ENCODE measurements at places on chromosomes 11 and 22.

- no peak for DNase-seq
These were observed 215.5 kb downstream of the TTC28 start for GRCh38 chr22:28464127-28464526.

- no peak for DNase-seq
These were observed 5.9 kb downstream of the SERPIND1 start for GRCh38 chr22:20779818-20780158.

GRCh38 chr11:104465321-104465720 is 301.4 kb upstream of the PDGFD start:
- no peak for DNase-seq

- DNase-seq = no peak
These were observed 11.3 kb downstream of the IL17RA start for GRCh38 chr22:17096071-17096470.

GRCh38 chr22:45310977-45311531 is 1.3 kb downstream of the FAM118A start:
- DNase-seq = no peak

GRCh38 chr11:121766991-121767390 is 314.2 kb upstream of the SORL1-AS1 start:
- DNase-seq = no peak

DNA sequence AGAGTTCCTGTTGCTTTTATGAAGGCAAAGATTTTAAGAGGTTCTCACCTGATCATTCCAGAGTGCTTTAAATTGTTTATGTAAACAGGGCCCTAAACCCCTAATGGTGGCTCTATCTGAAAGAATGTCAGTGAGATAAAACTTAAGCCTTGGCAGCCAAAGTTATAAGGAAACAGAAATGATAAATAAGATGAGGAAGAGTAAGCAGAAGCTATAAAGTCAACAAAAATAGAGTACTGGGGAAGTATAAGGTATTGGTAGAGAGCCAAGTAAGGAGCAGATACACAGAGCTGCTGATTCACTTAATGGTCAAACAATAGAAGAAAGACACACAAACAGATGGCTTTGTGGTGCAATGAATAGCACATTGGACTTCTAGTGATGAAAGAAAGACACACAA is 37.9 kb downstream of the TMPRSS5 start:
- DNase-seq = no peak

GRCh38 chr11:100972046-100972445 is 157.6 kb downstream of the PGR start:
- no peak for DNase-seq

GRCh38 chr11:125320347-125321076 is 156.0 kb downstream of the PKNOX2 start:
- no peak for DNase-seq

GRCh38 chr11:14336507-14337503 is 22.2 kb downstream of the RRAS2 start:
- DNase-seq = no peak

- no peak for DNase-seq
These were observed 906 bp upstream of the NAA40 start for GRCh38 chr11:63937713-63938478.

Measured in activated CD4-positive, alpha-beta T cell treated with anti-CD3 and anti-CD28 coated beads, Interleukin-2, amount 10 ng/mL, durations not matched to agents 7 days and 5 days (primary cell).